ENCODE measurements at places on chromosomes 4 and X.

- DNase-seq: no peak
These were observed 9.9 kb downstream of the MXD4 start for GRCh38 chr4:2251795-2252529.

GRCh38 chrX:39836802-39837420 is 260.8 kb downstream of the BCOR start:
- no peak for DNase-seq

DNA sequence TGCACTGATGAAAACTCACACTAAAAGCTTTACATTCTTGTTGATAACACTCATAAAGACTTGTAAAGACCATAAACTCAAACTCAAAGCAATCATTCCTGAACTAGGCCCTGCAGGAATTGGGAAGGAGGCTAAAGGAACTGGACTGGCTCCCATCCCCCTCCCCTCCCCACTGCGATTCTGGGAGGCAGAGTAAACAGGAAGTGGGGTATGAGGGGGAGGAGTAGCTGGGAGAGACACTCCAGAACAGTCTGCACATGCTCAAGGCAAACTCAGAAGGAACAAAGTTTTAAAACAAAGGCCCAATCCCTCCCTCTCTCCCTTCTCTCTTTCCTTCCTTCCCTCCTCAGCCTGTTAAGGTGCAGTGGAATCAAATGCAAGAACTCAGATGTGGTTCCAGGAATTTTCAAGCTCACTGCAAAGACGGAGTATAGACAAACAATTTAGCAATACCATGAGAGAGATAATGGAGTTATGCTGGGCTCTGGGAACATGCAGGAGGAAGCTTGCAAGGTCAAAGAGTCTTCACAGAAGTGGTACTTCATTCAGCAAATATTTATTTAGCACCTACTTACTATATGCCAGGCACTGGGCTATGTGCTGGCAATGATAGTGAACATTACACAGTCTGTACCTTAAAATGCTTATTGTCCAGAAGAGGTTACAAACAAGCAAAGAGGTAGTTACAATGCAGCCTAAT is 15.9 kb downstream of the MID1IP1 start:
- no peak for DNase-seq

- DNase-seq: no peak
These were observed 90.4 kb downstream of the PHEX start for GRCh38 chrX:22122510-22122909.

- no peak for DNase-seq
These were observed 161.0 kb upstream of the GATB start for GRCh38 chr4:151921811-151922210.

DNA sequence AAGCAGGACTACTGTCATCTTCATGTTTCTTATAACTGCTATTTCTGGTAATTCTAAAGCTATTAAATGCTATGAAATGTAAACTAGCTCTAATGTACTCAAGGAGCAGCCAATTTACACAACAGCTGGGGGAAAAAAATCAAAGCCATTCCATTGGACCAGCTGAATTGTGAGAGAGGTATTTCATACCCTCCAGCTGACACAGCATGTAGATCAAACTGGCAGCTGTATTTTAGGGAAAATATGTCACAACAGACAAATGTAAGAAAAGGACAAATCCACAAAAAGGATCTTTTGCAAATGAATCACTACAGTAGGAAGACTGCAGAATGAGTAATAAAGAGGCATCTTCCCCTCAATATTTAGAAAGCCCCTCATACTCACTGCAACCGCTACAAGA is 65.2 kb upstream of the FAM47B start:
- no peak for DNase-seq

GRCh38 chrX:137058339-137059127 is 24.7 kb upstream of the GPR101 start:
- no peak for DNase-seq

DNA sequence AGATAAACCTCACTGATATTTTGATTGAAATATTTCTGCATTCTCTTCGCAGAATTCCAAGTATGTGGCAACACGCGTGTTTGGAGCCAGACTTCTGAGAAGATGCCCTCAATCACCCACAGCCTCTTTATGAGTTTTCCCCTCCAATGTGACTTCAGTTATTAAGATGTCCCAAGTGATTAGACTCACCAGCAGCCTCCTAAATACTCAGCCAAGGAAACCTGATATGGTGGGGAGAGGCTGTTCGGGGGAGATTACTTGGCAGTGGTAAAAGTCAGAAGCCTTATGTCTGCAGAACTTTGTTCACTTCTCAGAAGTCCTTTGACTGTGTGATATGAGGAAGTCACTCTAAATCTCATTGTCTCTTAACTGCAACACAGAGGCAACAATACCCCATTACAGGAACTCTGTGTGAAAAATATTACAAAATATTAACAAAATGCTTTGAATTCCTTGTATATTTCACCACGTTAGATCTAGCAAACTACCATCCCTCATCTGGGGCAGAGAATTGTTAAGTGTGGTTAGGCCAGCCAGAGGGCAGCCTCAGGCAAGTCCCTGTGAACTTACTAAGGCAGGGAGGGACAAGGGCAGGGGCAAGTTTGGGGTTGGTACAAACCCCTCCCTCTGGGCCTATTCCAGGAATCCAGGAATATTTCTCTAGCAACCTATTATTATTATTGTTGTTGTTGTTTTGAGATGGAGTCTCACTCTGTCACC is 151.4 kb upstream of the USP9X start:
- no peak for DNase-seq

GRCh38 chr4:37799941-37800554 is 26.4 kb upstream of the PGM2 start:
- DNase-seq: no peak

DNA sequence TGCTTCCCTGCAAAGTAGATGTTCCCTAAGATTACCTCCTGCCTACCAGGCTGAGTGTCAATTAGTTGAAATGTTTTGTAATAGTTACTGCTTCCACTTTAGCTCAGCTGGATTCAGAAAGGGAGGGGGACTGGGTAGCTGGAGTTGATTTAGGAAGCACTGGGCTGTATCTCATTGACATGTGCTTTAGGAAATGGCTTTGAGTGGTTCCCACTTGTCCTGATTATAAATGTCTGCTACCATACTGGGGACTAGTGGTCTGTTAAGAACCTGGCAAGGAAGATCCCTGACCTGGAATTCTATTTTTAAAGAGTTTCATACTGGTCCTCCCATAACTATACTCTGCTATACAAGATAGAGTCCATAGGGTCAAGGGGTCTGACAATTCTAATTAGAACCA is 363.9 kb upstream of the PPP1R2C start:
- no peak for DNase-seq

DNA sequence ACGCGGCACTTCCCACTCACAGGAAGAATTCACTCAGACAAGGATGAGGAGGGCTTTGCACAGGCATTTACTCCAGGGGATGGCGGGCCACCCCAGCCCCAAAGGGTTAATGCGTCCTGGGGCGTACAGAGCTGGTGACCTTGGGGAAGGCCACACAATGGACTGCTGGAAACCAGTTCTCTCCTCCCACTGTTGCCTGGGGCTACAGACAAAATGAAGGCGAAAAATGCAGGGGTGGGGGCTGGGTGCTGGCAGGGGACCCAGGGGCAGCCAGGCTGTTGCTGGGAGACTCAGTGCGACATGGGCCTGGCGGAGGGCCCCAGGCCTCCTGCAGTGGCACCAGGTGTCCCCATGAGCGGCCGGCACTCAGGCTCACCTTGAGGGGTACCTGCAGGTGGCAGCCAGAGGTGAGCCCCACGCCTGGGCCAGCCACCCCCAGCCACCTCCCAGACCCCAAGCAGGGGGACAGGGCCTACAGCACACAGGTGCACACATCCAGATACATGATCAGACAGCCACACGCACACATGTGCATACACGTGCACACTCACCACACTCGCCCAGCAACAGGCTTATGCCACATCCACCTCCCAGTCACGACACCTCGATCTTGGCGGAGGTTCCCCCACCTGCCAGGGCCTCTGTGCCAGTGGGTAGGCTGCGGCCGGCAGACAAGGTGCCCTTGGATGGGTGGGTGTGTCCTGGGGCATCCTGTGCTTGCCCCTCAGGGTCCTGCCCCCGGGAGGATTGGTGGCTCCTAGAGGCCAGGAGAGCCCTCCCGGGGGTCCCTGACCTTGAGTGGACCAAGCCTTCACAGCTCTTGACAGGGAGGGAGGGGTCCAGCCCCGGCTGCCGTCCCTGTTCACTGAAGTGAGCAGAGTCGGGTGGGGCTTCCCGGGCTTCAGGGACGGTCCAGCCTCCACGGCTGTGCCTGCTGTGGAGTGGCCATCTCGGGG is 13.1 kb downstream of the NAT8L start:
- no peak for DNase-seq

GRCh38 chr4:40056716-40057585 is at the start of gene N4BP2:
TSS of gene N4BP2 (plus strand) at chr4:40056850. CDS start at chr4:40097341, 40,491 bp downstream.
- DNase-seq: peak; percentile 64

- DNase-seq: no peak
These were observed 13.0 kb downstream of the SEPTIN11 start for GRCh38 chr4:76962406-76963130.

DNA sequence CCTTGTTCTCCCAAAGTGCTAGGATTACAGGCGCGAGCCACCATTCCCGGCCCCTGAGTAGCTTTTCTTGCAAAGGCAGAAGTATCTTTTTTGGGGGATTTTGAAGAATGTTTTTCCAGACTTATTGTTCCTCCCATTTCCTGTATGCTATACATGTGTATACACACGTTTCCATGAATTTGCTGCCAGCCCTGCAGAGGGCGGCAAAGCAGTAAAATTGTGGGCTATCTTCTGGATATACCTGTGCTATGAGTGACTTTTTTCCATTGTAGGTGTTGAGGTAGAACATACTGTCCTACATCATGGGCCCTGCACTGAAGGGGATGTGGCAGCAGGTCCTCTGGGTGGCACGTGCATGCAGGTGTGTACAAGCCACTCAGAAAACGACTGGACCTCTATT is 16.9 kb upstream of the MED28 start:
- no peak for DNase-seq

DNA sequence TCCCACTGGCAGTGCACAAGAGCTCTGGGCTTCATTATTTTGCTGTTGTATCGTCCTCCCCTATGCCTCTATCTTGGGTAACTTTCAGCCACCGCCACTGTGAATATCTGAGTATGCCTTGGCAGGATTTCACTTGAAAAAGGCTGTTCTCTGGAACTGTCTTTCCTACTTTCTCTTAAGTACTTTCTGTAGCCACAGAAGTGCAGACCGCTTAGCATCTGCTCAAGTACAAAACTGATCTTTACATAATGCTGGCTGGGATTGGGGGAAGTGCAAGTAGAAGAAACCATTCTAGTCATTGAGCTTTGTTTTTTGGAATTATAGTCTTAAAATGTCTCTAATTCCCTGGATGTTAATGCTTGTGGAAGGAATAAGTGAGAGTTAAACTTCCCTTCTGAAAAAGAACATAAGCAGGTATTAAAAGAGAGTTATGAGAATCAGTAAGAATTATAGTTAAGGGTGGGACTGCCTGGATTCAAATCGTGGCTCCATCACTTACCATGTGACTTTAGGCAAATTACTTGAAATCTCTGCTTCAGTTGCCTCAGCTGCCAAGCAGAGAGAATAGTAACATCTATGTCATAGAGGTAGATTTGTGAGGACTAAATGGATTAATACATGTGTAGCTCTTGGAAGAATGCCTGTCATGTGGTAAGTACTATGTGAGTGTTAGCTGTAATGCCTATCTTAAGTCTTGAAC is 77.5 kb downstream of the MID1IP1 start:
- DNase-seq: no peak

- no peak for DNase-seq
These were observed 268.8 kb upstream of the GALNT7 start for GRCh38 chr4:172899861-172900260.

- DNase-seq: no peak
These were observed 32.9 kb upstream of the DKK2 start for GRCh38 chr4:107069049-107069448.

DNA sequence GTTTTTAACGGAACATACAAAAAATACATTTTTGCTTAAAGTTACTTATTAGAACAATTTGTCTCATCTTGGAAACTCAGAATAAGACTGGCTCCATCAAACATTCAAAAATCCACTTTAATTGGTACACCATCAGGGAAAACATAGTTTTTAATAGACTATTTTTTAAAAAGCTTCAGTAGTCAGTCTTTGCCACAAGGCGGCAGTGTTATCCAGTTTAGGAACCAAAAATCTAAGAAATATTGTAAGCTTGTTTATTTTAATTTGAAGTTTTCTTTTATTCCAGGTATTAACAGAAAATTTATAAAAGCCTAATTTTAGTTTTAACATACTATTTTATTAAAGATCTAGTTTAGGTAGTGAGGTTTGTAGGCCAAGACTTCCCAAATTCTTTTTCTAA is 107.7 kb downstream of the APOOL start:
- no peak for DNase-seq

DNA sequence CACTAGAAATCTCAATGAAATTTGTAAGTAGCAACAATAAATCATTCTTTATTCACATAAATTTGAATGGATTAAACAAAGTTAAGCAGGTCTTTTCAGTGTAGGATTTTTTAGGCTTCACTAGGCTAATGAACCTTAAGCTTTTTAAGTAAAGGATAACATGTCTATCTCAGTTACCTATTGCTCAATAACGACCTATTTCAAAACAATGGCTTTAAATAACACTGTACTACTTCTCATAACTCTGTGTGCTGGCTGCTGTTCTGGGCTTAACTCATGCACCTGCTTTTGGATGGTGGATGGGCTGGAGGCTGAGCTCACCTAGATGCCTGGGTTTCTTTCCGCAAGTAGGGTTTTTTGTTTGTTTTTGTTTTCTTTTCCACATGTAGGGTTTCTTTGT is 495.0 kb upstream of the SLIT2 start:
- DNase-seq: no peak

DNA sequence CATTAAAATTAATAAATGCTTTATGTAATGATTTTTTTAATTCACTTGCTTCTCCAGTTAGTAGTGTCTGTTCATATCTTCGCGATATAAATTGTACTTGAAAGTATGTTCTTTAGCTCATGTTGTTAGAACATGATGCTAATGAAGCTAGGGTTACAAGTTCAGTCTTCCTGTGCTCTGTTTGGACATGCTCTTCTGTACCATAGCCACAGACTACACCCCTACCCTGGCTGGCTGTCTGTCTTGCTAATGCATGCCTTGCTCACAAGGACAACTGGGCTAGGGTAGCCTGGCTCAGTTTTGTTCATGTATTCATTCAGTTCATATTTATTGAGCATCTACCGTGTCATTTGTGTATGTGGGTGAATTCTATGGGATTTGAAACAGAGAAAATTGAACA is 50.8 kb upstream of the MTMR1 start:
- DNase-seq: no peak

GRCh38 chr4:139656614-139657486 is 8.8 kb upstream of the MGST2 start:
- DNase-seq: no peak

GRCh38 chr4:57243076-57243475 is 132.9 kb upstream of the IGFBP7 start:
- DNase-seq: no peak

GRCh38 chr4:55012363-55013230 is 112.8 kb downstream of the KDR start:
- no peak for DNase-seq

All from activated CD8-positive, alpha-beta memory T cell treated with anti-CD3 and anti-CD28 coated beads for 1 hour (primary cell).